ENCODE measurements at places on chromosomes 3 and 15.
A peak's percentile ranks its signal among the peaks of the same experiment; 100 is the strongest.

- no peak for DNase-seq
Measured at GRCh38 chr15:82540984-82541431, 751 bp upstream of the RPS17 start.

- DNase-seq, result no peak
Measured at GRCh38 chr3:179401561-179401960, 49.7 kb downstream of the GNB4 start.

GRCh38 chr3:20185331-20185678 lies 701 bp downstream of the SGO1 start:
- DNase-seq, result peak; percentile 16

DNA sequence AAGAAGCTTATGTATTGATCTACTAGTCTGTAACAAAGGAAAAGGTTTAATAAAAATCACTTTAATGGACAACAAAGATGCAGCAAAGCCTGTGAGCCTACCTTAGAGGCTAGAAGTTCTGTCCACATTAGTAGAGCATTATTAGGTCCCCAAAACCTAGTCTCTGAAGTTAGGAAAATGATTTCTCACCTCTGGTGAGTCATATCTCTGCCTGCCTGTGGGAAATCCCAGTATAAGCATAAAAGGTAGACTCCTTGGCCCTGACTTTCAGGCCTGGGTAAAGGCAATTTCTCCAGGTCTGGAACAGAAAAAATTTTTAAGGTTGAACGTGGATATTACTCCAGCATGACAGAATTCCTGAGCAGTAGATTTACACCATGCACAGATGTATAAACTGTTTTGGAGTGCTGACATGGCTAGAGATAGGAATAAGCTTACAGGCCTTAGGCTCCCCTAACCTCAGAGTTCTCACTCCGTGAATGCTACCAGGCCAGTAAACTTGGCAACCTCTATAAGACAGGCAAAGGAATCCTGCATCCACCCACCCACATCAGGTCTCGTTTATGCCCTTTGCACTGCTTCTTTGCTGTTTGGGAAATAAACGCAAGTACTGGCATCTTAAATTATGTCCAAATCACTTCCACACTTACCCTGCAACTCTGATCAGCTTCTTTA lies 104.1 kb downstream of the SERPINI1 start:
- no peak for DNase-seq

DNA sequence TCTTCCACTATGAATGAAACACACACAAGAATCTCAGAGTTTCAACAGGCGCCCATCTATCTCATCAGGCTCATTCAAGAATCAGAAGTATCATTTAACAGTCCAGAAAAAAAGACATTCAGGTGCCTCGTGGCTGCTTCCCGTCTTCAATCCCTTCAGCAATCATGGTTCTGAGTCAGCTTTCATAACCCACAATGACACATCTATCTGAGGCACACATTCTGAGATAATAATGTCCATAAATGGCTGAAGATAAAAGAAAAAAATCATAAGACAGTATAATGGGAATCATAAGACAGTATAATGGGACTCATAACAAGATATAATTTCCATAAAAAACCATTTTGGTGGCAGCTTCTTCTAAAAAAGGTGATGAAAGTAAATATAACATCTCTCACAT lies 52.4 kb downstream of the TNIK start:
- no peak for DNase-seq

GRCh38 chr3:112814266-112814665 lies 32.4 kb downstream of the CD200R1L start:
- no peak for DNase-seq

DNA sequence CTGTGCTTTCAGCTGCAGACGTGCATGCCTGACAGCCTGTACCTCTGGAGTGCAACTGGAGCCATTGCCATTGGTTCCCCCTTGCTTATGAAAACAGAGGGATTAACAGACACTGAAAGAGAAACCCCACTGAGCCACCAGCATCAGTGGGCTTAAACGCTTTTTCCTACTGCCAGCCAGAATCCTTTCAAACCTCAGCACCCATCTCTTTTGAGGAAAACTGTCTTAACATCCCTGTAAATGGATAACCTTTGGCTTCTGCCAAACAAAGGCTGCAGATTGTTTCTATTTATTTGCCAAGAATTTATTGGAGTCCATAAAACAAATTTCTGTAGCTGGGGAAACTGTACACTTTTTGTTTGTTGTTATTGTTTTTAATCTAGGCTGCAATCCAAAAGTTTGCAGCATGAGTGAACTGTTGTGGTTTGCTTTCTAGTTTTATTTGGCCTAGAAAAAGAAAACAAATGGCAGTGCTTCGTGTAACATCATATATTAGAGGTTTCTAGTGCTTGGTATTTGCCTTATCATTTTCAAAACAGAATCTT lies 369.2 kb upstream of the IL12A start:
- DNase-seq, result no peak

DNA sequence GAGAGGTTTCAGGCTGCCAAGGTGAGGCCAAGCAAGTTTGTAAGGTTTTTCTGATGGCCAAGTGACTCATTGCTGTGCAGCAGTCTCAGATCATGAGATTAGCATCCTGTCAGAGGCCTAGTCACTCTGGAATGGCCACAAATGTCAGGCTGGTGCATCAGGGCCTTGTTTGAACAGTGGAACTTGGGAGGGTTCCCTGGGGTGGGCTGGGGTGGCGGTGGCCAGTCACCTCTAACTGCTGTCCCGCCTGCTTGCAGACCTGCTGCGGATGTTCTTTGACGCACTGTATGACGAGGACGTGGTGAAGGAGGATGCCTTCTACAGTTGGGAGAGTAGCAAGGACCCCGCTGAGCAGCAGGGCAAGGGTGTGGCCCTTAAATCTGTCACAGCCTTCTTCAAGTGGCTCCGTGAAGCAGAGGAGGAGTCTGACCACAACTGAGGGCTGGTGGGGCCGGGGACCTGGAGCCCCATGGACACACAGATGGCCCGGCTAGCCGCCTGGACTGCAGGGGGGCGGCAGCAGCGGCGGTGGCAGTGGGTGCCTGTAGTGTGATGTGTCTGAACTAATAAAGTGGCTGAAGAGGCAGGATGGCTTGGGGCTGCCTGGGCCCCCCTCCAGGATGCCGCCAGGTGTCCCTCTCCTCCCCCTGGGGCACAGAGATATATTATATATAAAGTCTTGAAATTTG lies 2.8 kb upstream of the FAM131A start:
- peak; percentile 55 for DNase-seq

GRCh38 chr15:40932156-40932555 lies 3.0 kb downstream of the DLL4 start:
- DNase-seq, result no peak

GRCh38 chr3:185363662-185364203 lies 797 bp downstream of the MAP3K13 start:
- no peak for DNase-seq

DNA sequence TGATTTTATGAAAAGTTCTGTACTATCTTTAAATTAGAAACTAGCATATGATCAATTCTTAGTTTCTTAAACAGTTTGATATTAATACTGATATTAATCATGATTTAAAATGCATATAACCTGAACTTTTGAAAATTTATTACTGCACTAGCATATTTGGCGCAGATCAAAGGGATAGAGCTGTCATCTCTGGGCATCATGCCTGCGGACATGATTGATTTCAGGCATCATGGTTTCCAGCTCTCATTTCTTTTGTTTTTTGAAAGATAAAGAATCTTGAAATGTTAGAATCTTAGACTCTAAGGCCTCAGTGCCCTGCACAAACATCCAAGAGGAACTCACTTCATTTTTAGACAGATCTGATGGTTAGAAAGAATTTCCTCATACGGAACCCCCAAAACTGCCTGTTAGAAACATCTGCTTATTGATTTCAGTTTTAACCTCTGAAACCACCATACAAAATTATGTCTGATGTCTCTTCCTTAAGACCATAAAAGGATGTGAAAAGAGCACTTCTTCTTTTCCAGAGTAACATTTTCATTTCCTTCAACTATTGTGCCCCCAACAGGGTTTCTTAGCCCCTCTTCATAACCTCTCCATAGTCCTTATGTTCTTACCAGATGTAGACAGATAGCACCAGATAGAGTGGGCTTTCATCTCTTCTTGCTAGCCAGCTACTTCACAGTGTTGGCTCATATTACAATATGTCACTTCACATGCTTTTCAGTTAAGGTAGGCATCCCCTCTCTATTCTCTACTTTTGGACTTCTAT lies 110.8 kb downstream of the BBX start:
- no peak for DNase-seq

GRCh38 chr3:51670823-51671733 lies at the start of gene TEX264:
TEX264 (plus strand) TSS chr3:51671252; CDS start chr3:51674305, 3,053 bp downstream.
- DNase-seq, result peak; percentile 94

- DNase-seq, result no peak
Measured at GRCh38 chr3:73765878-73766545, 141.3 kb upstream of the PDZRN3 start.

- DNase-seq, result no peak
Measured at GRCh38 chr15:96225642-96226259, 104.7 kb upstream of the NR2F2 start.

DNA sequence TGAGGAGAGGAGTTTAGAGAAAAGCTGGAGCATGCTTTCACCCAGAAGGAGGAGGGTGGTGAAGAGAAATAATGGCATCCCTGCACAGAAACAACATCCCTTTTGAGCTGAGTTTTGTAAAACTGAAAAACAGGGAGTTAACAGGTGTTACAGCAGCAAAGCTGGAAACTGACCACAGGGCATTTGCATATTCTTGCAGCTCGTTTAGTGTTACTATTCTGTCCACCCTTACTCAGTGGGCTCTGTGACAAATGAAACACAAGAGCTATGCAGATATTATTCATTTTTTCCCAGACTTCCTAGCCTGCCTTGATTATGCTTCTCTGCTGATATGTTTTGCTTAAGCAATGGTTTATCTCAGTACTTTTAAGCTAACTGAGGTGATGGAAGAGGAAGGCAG lies 272.0 kb downstream of the NEK10 start:
- DNase-seq, result no peak

DNA sequence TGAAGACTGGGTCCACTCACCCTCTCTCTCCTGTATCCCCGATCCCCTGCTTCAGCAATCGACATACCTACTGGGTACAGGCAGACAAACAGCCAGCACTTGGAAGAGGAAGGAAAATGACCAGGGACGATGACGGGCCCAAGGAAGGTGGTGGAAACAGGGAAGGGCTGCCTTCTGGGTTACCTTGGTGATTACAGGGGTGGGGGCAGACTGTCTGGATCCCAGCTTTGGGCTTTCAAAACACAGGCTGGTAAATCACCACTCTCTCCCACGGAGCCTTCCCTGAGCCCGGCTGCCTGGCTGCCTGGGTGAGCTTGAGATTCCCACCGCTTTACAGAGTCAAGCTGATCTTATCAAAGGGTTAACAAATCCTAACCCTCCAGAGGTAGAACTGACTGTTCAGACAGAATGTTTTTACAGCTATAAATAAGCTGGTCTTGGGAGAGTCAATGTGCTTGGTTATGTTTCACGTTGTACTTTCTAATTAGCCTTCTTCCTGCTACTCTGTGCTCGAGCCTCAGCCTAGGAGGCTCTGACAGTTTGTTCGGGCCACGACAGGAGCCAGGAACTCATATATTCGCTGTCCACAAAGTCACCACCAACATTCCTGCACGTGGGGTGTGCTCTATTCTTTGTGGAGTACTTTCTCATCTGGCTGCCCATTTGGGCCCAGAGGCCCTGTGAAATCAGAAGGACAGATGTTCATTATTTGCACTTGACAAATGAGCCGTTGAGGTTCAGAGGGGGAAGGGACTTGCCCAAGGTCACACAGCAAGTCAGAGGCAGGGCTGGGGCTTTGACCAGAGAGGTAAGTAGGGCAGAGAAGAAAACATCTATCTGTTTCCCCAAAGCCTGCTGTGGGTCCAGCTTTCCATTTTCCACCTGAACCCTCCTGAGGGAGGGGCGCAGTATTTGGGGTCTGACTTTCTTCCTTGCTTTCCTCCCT lies 63.5 kb downstream of the FEM1B start:
- no peak for DNase-seq

- DNase-seq, result no peak
Measured at GRCh38 chr3:117515309-117515708, 805.7 kb downstream of the TUSC7 start.

GRCh38 chr3:11826628-11827265 lies 19.9 kb downstream of the TAMM41 start:
- no peak for DNase-seq

All from CD4-positive, alpha-beta T cell treated with Interleukin-15 for 4 hours (primary cell).